ENCODE measurements at places on chromosomes 3 and 15.
A peak's percentile ranks its signal among the peaks of the same experiment; 100 is the strongest.

GRCh38 chr3:128270559-128271492, 117.5 kb downstream of the EEFSEC start:
- DNase-seq: no peak

- DNase-seq: no peak
These were observed 1.0 kb downstream of the LIMD1 start for GRCh38 chr3:45595364-45596195.

- peak; percentile 89 for DNase-seq
These were observed at the start of gene RARRES1 for GRCh38 chr3:158731938-158732855. Gene RARRES1 (minus strand): TSS chr3:158732457. CDS start chr3:158732415, 42 bp downstream.

DNA sequence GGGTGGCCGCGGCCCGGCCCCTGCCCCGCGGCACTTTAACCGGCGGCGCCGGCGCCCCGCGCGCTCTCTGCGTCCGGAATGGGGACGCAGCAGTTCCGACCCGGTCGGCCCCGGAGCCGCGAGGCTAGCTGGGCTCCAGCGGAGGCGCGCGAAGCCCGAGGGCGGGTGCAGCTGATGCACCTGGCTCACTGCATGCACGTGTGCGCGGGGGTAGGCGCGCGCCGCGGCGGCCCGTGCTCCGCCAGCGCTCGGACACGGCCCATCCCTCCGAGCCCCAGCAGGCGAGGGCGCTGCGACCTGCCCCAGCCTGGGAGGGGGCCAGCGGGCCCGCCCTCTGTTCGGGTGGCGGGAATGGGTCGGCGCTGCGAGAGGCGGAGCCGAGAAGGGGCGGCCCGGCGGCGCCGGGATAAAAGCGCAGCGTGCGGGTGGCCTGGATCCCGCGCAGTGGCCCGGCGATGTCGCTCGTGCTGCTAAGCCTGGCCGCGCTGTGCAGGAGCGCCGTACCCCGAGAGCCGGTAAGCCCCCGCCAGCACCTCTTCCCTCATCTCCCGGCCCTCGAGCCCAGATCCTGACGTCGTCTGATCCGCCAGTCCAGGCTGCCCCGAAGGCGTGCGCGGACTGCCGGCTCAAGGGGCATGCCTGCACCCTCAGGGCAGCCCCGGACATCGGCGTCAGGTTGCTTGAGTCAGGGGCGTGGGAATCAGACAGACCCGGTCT, at the start of the genes CHDH and IL17RB:
Gene CHDH (minus strand): TSS at position 286 of the 717 bp plus-strand sequence. CDS start 22,411 bp downstream, outside the sequence.
Gene IL17RB (plus strand): TSS at position 435 of the 717 bp plus-strand sequence. CDS start 21 bp downstream, at position 456.
- no peak for DNase-seq

DNA sequence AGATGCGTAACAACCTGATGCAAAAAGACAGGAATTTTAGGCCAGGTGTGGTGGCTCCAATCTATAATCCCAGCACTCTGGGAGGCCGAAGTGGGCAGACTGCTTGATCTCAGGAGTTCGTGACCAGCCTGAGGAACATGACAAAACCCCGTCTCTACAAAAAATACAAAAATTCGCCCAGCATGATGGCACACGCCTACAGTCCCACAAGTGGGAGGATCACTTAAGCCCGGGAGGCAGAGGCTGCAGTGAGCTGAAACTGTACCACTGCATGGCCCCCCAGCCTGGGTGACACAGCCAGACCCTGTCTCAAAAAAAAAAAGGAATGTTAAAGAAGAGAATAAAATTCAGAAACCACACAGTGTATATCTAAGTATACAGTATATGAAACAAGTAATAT, 40.7 kb downstream of the PTPN9 start:
- DNase-seq: no peak

DNA sequence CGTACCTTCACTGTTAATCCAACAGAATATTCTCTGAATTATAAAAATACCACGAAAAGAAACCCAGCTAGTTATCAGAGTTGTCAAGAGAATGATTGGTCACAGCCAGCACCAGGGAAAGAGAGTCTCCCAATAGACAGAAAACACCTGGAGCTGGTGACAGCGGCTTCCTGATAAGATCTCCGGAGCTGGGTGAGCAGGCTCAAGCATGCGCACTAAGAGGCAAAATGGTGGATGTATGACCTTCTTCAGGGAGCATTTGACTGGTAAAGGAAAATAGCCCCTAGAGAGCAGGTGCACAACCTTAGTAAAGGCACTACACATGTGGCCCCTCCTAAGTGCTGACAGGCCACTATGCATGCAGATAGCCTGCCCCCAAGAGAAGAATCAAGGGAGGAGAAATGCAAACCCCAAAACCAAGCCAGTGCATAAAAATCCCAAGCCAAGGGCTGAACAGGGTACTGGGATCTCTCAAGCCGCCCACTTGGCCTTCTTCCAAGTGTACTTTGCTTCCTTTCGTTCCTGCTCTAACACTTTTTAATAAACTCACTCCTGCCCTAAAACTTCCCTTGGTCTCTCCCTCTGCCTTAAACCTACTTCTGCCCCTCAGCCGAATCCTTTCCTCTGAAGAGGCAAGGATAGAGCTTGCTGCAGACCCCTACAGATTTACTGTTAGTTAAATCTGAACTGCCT, 93.2 kb downstream of the UACA start:
- DNase-seq: no peak

DNA sequence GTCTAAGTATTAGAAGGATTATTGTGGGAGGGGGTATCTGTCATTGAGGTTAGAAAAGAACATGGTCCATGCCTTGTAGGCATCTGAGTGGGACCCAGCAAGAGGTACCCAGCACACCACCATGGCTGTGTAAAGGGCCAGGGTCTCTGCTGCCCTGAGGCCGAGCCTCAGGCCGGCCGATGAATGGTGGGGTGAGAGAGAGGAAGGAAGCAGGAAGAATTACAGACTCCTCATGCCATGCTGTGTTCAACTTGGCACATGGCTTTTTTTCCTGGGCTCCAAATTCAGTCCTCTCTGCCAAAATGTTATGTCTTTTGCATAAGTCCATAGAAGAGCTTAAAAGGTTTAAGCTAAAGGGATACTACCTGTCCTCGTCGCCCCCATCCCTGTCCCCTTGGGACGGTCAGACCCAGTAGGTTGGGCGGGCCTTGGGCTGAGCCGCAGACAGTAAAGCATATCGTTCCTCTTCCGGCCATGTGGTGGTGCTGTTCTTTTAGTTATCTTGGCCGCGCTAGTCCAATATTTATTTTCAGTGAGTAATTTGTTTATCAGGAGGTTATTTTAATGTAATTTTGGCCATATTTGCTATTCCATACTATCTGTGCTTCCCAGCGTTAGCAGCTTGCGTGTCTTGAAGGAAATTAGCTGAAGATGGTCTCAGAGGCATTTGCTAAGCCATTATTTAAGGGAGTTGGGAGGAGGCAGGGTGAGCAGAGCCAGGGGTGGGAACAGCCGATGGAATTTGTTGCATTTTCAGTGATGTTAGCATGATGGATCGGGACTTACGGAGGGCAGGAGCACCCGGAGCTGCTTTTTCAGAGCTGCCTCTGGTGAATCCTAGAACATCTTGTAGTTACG, 152.4 kb downstream of the AGBL1 start:
- DNase-seq: no peak

DNA sequence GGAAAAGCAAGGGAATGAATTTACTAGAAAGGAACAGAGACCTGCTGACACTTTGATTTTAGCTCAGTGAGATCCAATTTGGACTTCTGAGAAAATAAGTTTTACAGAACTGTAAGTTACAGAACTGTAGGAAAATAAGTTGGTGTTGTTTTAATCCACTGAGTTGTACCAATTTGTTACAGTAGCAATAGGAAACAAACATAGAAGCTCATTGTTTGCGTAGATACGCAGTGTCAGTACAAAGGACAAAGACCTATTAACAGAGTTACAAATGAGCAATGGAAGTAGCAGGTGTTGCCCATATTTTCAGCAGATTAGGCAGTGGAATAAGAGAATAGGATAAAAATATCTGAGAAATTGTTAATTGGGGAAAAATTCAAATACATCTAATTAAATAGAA, 385.8 kb upstream of the CNTN6 start:
- DNase-seq: no peak

GRCh38 chr3:58570851-58571250, 6.3 kb downstream of the FAM107A start:
- DNase-seq: no peak

GRCh38 chr15:38130740-38131498, 121.7 kb upstream of the SPRED1 start:
- peak; percentile 98 for DNase-seq

- peak; percentile 25 for DNase-seq
These were observed 5.6 kb upstream of the TNIK start for GRCh38 chr3:171465763-171466162.

GRCh38 chr15:41879321-41879845, 14.5 kb downstream of the SPTBN5 start:
- DNase-seq: no peak

DNA sequence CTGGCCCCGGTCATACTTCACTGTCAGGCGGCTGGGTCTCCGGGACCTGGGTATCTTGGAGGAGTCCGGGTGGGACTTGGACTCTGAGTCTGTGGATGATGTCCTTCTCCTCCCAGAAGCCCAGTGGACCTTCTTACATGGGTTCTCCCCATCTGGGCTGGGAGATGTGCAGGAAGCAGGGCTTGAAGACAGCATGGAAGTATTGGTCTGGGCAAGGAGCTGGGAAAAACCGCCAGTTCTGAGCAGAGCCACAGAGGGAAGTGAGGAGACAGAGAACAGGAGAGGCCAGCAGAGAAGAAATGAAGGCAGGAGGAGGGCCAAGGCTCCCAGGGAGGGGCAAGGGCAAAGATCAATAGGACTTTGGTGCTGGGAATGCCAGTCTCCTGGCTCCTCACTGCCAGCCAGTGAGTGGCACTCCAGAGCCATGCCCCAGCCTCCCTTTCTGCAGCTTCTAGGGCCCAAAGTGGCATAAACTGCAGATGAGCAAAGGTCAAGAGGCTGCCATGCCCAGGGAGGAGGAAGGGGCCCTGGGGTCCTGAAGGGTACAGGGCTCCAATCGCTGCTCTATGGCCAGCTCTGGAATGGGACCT, at the start of gene PPP1R14D:
Gene PPP1R14D (minus strand): TSS at position 262 of the 590 bp plus-strand sequence. CDS start 67 bp downstream, at position 195.
- DNase-seq: no peak

DNA sequence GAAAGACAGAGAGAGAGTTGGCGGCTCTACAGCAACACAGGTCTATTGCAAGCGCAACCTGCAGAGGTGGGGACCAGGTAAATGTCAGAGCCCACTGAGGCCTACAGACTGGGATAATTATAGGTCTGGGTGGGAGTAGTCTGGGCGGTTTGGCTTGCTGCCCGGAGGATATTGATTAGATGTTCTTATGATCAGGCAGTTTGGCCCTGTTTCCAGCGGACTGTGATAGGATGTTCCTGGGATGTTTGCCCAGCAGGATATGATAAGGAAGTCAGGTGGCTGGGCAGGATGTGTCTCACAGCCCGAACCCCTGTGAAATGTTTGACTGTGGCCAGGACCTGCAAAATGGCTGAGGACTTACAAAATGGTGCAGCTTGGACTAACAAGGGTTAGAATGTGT, 364.9 kb downstream of the NAALADL2 start:
- DNase-seq: no peak

GRCh38 chr3:189171707-189172106, at the start of gene TPRG1:
Gene TPRG1 (plus strand): TSS chr3:189171971. CDS start chr3:189207385, 35,414 bp downstream.
- no peak for DNase-seq

DNA sequence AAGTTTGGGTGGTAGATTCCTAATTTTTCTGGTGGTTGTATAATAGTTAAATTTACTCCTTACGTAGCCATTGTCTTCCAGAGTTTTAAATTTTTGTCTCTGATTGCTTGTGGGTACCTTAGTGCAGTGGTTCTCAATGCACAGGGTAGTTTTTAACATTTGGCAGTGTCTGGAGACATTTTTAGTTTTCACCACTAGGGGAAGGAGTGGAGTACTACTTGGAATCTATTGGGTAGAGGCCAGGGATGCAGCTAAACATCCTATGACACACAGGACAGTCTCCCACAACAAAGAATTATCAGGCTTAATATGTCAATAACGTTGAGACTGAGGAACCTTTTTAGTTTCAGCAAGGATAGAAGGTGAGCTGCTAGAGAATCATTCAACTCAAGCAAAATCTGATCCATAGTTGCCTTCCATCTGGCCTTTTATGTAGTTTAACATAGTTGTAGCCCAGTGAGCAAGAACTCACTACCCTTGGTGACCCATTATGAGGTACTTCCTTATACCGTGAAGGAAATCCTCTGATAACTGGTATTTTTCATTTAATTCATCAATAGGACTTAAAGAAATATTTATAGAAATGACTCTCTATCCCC, 8.6 kb upstream of the STX19 start:
- peak; percentile 58 for DNase-seq

GRCh38 chr3:52339612-52340011, 23.5 kb downstream of the DNAH1 start:
- peak; percentile 69 for DNase-seq

- DNase-seq: peak; percentile 28
These were observed 28.9 kb downstream of the POPDC2 start for GRCh38 chr3:119631516-119631915.

DNA sequence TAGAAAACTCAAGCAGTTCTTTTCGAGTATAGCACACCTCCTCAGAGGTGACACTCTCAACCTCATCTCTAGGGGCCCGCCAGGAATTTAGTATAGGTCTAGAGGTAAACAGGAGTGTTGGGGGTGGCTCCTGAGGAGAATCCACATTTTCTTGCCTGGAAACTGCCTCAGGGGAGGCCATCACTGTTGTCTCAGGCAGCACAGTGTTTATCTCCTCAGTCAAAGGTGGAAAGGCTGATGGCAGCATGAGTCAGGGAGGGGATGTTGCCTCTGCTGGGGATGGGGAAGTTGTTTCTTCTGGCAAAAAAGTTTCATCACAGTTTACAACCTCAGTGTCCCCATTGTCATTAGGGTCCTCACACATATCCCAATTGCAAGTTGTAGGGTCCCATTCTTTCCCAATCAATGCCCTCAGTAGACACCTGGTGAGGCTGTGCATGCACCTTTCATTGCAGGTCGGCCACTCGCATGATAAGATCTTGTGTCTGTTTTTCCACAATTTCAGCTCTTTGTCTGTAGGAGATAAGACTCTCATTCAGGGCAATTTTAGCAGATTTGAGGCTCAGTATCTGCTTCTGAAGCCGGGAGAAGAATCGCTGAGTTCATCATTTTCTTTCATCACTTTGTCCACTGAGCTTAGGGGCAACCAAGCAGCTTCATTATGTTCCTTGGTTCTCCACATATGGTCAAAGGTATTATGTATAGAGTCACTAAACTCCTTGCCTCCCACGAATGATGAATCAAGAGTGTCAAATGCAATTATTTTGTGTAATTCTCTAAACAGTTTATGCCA, 25.8 kb downstream of the NAALADL2 start:
- no peak for DNase-seq

DNA sequence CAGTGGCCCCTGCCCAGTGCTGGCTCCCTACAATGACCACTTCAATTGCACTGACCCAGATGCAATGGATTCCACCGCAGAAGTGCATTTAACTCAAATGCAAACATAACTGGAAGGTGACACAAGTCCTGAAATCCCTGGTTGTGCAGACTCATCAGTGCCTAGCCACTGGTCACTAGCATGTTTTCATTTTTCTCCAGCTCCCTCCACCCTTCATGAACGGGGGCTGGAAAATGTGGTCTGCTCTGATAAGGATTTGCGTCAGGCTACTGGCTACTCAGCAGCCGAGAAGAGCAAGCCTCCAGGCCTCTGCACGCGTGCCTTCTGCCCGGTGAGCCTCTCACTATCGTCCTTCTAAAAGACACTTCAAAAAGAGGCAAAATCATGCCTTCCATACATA, 27.4 kb upstream of the FURIN start:
- DNase-seq: no peak

GRCh38 chr3:43181202-43181821, 75.4 kb upstream of the POMGNT2 start:
- DNase-seq: peak; percentile 6
